ENCODE measurements at places on chromosomes 5 and 9.

GRCh38 chr9:4038182-4038723 lies 261.6 kb downstream of the GLIS3 start:
- DNase-seq: no peak

DNA sequence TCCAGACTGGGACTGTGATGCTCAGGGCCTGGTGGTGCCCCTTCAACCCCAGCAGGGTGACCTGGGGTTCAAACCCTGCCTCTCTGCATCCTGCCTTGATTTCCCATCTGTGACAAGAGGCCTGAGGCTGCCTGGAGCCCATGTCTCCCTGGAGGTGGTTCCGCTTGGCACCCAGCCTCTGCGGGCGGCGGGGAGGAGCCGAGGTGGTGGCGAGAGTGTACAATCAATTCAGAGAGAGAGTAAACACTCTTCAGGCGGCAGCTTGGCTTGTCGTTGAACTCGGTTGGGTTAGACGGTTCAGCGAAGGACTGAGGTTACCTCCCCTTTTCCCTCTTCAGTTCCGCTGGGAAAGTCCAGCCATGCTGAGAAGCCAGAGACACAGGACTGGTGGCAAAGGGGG lies 39.3 kb downstream of the NTNG2 start:
- no peak for DNase-seq

DNA sequence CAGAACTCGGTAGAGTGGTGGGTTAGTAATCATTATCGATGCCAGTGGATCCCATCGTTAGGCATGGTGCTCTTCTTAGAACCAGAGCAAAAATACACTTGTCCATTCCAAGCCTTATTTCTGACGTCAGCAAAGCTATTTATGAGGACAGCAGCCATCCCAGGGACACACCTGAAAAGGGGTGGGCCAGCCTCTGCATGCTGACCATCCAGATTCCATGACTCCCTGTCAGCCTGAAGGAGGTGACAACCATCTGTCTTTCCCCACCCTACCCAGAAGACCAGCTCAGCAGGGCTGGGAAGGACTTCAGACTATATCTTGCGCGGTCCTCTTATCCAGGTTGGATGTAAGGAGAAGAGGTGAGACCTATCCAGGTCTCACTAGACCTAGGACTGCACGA lies 5.7 kb upstream of the NIPAL4 start:
- no peak for DNase-seq

DNA sequence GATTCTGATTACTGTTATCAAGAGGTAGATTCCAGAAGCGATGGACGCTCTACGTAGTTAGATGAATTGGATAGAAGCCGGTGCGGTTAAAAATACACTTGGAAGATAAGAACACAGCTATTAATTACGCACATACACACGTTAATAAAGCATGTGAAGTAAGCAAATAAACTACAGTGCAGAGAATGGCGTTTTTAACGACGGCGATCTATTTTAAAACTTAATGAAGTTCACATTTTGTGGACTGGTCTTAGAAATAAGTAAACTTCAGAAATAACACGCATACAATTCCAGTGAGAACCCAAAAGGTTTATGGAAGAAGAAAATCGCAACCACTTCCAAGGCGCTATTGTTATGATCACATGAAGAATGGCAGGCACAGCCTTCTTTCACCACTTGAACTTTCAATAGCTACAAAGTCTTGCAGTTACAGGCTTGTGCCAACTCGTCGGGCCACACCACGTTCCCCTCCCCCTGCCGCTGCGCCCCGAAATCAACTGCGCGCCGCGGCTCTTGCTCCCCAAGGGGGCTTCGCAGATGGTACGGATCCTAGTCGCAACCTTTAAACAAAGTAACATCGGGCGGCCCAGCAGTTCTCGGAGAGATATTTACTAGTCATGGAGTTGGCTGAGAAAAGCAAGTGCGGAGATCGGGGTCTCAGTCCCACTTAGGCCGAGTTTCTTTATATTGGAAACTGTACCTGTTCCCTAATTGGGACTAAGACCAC lies 866 bp upstream of the SEMA6A start:
- no peak for DNase-seq

DNA sequence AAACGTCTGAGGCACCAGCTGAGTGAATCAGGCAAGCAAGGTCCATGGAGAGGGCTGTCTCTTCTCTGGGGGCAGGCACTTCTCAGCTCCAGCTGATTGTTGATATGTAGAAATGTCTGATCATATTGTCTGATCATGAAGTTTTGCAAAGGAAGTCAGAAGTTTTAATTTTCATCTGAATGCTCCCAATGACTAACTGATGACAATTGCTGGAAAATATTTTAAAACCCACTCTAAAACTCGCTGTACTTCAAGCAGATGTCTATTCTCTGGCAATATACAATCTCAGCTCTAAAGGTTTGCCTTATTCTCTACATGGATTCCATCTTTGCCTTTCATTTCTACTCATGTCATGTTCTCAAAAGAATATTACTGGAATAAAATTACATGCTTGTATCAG lies 12.7 kb downstream of the PLK2 start:
- DNase-seq: no peak

GRCh38 chr9:97459326-97459725 lies 42.1 kb upstream of the TMOD1 start:
- DNase-seq: no peak

Measured in activated gamma-delta T cell treated with anti-CD3 and anti-CD28 coated beads, Interleukin-2, amount 50 U/mL, for 16 hours (primary cell).